ENCODE measurements at places on chromosomes 6 and 20.

GRCh38 chr20:48294196-48294595 lies 508.9 kb upstream of the SULF2 start:
- peak; percentile 17 for DNase-seq

GRCh38 chr6:44390158-44390683 lies 2.7 kb downstream of the CDC5L start:
- DNase-seq = no peak

GRCh38 chr6:70107852-70108629 lies 194.8 kb downstream of the COL9A1 start:
- peak; percentile 21 for DNase-seq

GRCh38 chr6:15879371-15880261 lies 216.8 kb upstream of the DTNBP1 start:
- no peak for DNase-seq

DNA sequence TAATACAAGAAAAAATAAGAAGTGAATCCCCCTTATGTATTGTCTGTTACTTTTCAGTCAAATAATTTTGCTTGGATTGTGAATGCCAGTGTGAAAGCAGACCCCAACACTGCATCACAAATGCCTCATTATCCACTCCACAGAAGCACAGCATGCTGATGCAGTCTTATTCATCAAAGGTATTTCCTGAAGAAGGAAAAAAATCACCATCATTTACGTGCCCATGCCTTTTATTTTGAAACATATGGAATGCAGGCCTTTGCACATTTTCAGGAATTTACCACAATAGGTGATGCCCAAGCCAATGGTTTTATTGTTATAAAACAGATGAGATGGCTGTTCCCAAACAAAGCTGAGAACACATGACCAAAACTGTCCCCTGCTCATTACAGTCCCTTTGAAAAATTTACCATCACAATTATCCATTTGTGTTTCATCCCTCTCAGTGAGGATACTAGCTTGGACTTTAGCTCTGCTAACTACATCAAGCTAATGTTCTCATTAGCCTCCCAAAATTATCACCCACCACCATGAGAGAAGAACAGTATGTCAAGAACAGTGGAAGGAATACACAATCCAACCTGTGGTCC lies 180.6 kb upstream of the HTR1E start:
- DNase-seq = no peak

GRCh38 chr6:112865131-112865530 lies 518.0 kb downstream of the RFPL4B start:
- no peak for DNase-seq

- DNase-seq = no peak
Observed at GRCh38 chr20:54339093-54339492, 131.2 kb downstream of the PFDN4 start.

GRCh38 chr6:13425270-13425873 lies 62.0 kb downstream of the GFOD1 start:
- no peak for DNase-seq

DNA sequence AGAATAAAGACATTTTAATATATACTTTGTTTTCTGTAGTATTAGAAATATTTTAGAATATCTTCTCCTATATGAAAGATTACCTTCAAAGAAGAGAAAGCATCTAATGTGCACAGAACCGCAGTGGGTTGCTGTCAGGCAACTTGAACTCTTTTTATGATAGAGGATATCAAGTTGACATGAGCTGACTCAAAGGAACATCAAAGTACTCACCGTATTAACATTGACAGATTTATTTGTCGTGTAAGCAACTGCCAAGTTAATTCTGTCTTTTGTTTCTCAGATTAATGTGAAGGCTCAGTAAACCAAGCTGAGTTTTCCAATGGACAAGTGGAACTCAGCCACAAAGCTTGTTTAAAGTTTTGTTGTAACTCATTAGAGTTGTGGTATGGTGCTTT lies 2.2 kb upstream of the GINM1 start:
- no peak for DNase-seq

DNA sequence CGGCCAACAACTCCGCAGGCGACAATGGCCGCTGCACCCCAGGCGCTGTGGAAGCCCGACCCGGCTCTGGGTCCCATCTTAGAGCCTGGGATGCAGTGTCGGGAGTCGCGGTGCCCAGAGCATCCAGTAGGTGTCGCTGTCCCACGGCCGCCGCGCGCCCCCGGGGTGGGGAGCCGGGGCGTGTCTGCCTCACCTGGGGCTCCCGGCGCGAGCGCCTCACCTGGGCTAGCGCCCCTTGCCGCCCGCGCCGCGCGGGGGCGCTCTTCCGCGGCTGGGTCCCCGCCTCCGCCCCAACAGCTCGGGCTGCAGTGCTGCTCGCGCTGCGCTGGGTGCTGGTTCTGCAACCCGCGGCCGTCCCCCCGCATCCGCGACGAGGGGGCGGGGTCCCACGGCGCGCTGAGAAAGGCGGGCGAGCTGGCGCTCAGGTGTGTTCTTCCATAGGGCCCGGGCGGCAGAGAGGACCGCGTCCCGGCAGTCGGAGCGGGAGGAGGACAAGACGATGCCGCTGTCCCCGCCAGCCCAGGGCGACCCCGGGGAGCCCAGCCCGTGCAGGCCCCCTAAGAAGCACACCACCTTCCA lies at the start of gene CRYBG1:
CRYBG1 (plus strand) TSS at position 308 of the 579 bp plus-strand sequence; CDS start at position 500, 192 bp downstream.
- no peak for DNase-seq

DNA sequence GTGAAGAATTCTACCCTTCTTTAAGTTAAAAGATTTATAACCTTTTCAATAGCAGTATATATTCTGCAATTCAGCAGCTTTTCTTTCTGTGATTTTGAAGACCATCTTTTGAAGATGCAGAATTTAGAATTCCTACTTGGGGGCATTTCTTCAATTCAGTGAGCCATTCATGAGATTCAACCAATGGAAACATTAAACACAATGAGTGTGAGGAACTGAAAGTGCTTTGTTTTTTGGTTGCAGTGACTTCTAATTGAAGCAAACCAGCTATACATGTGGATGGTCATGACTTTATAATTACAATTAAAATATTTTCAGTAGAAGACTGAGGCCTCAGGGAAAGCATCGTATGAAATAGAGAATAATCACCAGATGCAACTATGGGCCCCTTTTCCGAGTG lies 108.3 kb downstream of the CARMIL1 start:
- DNase-seq = no peak

GRCh38 chr20:58810116-58810878 lies 40.4 kb downstream of the GNAS-AS1 start:
- no peak for DNase-seq

DNA sequence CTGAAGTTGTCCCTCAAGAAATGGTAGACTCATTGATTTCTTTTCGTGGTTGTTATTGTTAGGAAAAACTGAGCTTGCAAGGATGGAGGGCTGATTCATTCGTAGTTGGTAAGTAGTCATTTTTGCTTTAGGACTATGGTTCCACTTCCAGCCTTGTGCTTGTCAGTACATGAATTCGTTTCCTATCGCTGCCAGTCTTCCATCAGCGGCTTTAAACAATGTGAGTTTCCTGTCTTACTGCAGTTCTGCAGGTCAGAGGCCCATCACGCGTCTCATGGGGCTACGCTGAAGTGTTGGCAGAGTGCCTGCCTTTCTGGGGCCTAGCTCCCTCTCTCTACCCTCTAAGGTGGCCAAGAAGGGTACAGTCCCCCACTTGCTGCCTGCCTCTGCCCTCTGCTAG lies 11.4 kb upstream of the MDFI start:
- no peak for DNase-seq

- no peak for DNase-seq
Observed at GRCh38 chr6:2220154-2220553, 25.3 kb downstream of the GMDS start.

- peak; percentile 72 for DNase-seq
Observed at GRCh38 chr6:132730560-132730959, 16.7 kb upstream of the VNN1 start.

DNA sequence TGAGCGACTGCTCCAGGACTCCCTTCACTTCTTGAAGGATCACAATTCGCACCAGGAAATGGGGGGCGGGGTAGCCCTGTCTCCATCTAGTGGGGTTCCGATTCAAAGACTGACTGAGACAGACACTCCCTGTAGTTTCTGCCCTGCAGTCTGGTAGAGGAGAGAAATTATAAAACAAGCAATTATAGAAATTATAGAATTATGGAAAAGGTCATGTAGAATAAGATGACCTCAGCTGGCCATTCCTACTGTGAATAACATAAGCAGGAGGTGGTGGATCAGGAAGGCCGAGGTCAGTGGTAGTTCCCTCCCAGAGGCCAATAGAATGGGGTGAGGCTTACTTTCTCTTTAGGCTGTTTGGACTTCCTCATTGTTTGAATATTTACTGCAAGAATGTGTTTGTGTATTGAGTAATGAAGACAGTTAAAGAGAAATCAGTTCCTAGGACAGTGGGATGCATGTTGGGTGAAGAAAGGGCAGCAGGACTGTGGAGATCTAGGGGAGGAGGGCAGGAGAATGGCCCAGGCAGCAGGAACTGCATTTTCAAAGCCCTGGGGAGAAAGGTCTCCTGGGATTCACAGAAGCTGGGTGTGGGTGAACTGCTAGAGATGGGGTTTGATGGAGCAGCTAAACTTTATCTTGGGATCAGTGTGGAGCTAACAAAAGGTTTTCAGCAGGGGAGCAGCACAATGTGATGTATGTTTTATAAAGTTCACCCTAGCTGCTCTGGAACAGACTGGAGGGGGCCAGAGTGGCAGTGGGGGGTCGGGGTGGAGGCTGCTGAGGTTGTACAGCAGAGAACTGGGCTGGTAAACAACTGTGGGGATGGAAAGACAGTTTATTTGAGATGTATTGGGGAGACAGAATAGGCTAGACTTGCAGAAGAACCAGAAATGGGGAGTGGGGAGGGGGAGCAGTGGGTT lies 2.1 kb downstream of the ZNF341 start:
- peak; percentile 47 for DNase-seq

DNA sequence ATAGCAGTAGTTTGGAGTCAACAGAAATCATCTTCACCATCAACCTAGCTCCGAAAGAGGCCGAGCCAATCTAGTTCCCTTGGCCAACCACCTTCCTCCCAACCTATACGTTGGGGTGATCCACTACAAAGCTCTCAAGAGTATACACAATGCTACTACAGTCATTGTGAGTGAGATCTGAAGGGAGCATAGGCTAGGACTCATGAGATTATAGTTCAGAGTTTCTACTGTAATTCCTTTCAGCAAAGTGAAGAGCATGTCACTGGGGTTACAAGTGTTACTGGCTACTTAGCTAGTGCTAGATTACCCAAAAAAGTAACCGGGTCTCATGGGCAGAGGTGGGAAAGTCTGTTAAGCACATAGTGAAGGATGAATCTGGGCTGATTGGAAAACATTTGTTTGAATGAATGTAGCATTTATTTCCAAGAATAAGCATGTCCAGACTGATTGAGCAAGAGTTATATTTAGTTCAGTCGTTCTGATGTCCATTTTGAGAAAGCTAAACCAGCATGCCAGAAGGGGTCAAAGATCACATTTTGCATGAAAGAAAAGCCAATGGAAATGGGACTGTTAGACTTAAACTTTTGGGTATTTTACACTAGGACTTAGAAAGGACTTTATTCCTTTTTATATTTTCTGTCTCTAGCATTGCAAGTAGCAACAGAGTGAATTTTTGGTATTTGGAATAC lies 10.5 kb upstream of the ESR1 start:
- DNase-seq = peak; percentile 24

GRCh38 chr20:24617757-24618450 lies 148.5 kb downstream of the SYNDIG1 start:
- no peak for DNase-seq

- DNase-seq = no peak
Observed at GRCh38 chr6:72322771-72323170, 299.1 kb upstream of the KCNQ5 start.

DNA sequence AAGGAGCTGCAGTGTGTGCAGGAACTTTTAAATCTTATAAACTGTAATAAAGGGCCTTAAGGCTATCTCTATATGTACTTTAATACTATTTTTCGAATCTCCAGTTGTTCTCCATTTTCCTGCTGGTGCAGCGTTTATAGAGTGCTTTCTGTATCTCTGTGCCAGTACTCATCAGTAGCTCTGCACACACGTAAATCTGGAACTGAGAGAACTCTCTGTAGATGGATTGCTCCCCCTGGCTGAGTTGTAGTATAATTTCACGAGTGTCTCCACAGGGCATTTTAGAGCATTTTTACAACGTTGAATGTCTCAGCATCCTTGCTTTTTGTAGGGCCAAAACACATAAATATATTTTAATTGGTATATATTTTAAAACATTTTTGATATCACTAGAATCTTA lies 256.5 kb downstream of the TRDN start:
- peak; percentile 8 for DNase-seq

- no peak for DNase-seq
Observed at GRCh38 chr6:130152908-130153510, 69.7 kb downstream of the SAMD3 start.

- no peak for DNase-seq
Observed at GRCh38 chr6:96716221-96716620, 121.1 kb downstream of the GPR63 start.

- DNase-seq = no peak
Observed at GRCh38 chr6:75484535-75484934, 9.1 kb downstream of the FILIP1 start.

GRCh38 chr6:3359101-3359752 lies 97.6 kb downstream of the SLC22A23 start:
- DNase-seq = no peak

DNA sequence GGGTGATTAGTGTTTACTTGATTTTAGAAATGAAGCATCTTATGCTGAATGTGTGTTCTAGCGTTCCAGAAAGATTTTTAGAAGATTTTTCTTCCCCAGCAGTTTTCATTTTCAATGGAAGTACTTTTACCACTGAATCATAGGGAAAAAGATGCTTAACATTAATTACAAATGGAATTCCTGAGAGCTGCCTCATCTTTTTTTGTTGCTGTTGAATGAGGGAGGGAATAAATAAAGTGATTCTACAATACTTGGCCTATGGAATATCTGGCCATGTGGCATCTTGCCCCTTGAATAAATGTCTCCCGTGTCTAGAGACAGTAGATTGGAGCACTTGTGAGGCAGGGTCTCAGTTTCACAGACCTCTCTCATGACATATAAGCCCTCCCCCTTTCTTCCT lies 44.1 kb upstream of the SLC22A1 start:
- DNase-seq = no peak

- DNase-seq = no peak
Observed at GRCh38 chr20:19275630-19276071, 63.2 kb downstream of the SLC24A3 start.

GRCh38 chr6:140830666-140831065 lies 1302.1 kb upstream of the GJE1 start:
- no peak for DNase-seq

Data from stromal cell of bone marrow (primary cell).